GM19239 (cell line): ENCODE measurements at places on chromosomes 13 and 19.

DNA sequence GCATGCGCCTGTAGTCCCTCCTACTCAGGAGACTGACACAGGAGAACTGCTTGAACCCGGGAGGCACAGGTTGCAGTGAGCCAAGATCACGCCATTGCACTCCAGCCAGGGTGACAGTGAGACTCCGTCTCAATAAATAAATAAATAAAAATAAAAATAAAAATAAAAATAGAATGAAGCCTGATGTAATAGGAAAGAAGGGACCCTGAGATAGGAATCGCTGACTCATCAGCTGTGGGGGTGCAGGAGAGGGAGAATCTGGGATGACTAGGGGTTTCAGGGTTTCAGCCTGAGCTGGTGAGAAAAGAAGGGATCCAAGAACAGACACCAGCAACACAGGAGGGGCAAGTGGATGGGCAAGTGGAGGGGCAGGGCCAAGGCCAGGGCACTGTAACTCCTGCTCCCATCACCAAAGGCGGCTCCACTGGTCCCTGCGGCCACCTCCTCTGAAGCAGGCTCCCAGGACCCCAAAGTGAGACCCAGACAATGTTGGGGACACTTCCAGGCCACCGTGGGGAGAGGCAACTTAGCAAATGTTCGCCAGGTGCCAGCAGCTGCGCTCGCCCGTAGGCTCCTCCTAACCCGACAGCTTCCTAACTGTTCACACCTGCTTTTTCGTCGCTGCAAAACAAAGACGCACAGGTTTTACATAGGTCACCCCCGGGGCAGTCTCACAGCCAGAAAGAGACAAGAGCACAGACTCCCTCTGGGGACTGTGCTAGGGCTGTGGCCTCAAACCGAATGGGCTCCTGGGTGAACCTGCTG, 1.2 kb downstream of the HAUS8 start:
- no peak for DNase-seq

DNA sequence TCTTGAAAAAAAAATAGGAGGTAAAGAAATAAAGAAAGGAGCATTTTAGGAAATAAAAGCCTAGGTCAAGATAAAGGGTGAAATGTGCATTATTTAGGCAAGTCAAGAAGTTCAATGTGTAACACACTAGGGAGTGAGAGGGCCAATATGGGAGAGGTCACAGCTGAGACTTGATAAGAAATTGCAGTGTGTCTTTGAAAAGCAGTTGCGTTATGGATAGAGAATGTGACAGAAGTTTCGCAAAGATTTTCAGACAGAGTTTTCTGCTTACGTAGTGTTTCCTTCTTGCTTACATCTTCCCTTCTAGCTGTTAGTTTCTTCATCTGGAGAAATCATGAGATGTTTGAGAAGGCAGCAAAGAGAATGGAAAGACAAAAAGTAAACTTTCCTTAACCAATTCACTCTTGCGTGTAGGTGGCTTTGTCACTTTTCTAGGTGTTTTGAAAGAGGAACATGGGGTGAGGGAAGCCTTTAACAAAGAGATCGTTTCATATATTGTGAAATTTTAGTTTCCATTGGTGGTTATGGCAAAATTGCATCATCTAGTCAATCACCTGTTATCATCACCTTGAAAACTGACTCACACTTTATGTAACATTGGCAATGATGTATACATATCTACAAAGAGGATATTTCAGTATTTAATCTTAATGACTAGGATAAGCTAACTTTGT, 975.5 kb downstream of the OLFM4 start:
- DNase-seq, result no peak

DNA sequence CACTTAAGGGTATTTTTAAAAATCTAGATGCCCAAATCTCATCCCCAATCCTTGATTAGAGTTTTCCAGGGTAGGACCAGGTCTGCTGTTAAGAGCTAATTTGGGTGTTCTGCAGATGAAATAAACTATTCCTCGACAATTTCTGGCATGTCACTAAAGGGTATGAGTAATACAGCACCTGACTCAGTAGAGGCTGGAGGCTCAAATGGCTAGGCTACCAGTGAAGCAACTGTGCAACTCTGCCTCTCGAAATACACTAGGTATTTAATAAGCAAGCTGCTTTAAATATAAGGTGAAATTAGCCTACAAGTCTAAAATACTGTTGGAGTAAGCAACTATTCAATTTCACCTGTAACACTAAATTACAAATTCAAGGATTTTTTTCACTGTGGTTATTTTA, 1.5 kb downstream of the RNF6 start:
- no peak for DNase-seq

DNA sequence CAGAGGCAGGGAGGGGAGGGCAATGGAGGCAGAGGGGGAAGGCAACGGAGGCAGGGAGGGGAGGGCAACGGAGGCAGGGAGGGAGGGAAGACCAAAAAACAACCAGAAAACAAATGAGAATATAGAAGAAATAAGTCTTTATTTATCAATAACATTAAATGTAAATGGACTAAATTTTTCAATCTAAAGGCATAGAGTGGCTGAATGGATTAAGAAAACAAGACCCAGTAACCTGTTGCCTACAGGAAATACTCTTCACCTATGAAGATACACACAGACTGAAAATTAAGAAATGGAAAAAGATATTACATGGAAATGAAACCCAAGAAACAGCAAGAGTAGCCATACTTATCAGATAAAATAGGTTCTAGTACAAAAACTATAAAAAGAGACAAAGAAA, 536.3 kb downstream of the TBC1D4 start:
- no peak for DNase-seq

DNA sequence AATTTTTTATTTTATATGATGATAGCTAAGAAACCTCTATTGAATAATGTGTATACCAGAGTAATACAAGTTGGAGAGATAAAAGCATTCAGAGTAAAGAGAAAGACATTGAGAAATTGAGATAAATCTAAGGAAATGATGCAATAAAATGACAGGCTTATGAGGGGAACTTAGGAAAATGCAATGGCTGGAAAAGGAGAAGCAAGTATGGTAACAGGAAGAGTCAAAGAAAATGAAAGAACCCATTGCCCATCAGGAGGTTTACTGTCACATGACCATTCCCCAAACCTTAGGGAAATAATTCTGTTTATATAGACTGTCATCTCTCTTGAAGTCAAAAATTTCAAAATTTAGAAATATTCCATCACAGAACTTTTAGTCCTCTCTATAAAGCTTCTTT, 808.0 kb upstream of the PRR20A start:
- DNase-seq, result no peak
